ENCODE measurements at places on chromosomes 16 and 17.

DNA sequence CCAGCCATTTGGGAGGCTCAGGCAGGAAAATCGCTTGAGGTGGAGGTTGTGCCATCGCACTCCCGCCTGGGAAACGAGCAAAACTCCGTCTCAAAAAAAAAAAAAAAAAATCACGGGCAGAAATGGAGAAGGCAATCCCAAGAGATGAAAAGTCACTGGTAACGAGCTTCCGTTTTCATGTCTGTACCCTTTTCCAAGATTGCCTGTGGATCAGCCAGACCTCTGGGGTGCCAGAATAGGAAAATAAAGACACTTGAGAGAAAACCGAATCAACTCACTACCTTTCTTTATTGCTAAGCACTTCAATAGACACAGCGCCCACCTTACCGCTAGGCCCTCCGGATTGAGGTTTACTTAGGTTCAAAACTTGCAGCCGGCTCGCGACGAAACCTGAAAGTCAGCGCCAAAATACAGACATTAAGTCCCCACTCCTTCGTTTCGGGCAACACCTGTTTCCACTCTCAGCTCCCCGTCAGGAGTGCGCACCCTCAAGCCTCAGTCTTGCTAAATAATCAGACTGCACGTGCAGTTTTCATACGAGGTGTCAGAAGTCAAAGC, 970 bp upstream of the TRAF7 start:
- DNase-seq: no peak

DNA sequence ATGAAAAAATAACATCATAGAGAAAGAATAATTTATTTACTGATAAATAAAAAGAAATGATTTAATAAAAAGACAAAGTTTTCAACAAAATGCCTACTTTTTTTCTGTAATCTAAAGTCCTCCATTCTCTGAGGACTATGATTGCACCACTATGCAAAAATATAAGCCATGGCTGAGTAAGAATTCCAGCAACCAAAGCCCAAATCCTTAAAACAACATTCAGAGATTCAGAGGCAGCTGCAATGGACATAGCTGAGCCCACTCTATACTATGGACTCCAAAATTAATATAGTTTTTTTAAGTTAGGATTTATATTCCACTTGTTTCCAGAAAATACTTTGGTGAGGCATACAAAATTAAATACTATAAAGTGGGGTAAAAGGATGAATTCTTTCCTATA, 169.5 kb upstream of the C17orf78 start:
- no peak for DNase-seq

GRCh38 chr17:36599546-36600250, 1.7 kb upstream of the MRM1 start:
- no peak for DNase-seq

- no peak for DNase-seq
Observed at GRCh38 chr17:47942096-47942510, 732 bp downstream of the PNPO start.

DNA sequence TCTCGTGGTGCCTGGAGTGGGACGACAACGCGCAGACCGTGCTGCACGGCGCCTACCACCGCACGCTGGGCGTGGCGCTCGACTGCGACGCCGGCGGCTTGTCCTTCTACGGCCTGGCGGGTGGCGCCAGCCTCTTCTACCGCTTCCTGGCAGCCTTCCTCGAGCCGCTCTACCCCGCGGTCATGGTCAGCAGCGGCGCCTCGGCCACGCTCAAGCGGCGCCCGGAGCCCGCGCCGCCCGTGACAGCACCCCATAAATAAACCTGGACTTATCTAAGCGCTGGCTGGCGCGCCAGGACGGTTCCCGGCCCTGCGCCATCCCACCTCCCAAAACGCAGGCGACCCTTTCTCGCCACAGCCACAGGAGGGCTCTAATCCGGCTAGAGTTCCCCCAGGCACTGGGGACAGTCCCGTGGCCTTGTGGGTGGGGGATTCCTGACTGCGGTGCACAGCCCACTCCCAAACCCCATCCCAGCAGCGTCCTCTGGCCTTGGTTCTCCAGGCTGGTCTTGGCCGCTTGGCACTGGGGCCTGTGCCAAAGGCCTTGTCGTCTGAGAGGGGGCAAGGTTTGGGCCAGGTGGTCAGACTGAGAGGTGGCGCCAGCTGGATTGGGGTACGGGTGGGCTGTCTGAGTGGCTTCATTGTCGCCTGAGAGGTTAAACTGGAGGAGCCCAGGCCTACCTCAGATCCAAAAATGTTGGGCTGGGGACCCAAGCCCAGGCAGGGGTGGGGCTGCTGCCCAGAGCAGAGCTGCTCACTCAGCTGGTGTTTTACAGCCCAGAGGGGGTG, 10.1 kb upstream of the SLC16A5 start:
- DNase-seq: no peak

- no peak for DNase-seq
Observed at GRCh38 chr17:9086577-9086976, 65.3 kb downstream of the NTN1 start.

- no peak for DNase-seq
Observed at GRCh38 chr17:74027444-74027843, 176.0 kb upstream of the RPL38 start.

- DNase-seq: no peak
Observed at GRCh38 chr17:50758989-50759544, 8.3 kb downstream of the ANKRD40CL start.

GRCh38 chr16:62954144-62955032, 918.1 kb upstream of the CDH8 start:
- peak; percentile 40 for DNase-seq

DNA sequence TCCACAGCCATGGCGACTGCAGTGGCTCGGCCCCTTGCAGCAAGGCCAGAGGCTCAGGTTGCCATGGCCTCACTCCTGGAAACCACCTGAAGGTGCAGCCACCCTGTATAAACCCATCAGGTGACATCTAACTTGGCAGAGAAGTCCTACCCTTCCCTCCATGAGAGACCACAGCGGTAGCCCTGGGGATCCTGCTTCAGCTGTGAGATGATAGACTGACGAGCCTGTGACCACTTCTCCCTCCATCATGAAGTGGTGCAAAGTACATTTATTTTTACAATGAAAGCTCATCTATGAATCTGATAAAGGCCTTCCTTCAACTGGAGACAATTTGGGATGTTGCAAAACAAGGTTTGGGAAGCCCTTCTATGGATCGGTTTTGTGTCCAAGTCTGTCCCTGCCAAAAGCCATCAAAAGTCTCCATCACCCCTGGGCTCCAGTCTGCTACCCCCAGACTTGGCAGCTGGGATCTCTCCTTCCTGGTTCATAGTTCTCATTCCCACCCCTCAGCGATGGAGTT, 1.8 kb downstream of the ZACN start:
- no peak for DNase-seq

DNA sequence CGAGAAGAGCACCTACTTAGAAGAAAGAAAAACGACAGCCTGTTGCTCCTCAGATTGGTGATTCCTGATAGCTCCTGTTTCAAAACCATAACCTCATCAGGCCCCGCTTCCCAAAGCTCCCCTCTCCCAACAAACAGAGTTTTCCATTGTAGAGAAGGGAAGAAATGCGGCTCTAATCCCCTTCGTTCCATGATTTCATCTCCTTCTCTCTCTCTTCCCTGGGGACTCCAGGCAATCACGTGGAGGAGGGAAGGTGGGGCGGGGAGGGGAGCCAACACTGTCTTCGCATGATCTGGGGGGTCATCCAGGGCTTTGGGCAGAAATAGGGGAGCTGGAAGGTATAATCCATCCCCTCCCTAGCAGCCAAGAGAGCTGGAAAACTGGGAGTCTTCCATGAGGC, 43.4 kb downstream of the MEOX1 start:
- no peak for DNase-seq

- no peak for DNase-seq
Observed at GRCh38 chr17:67753026-67753425, 35.3 kb downstream of the NOL11 start.

DNA sequence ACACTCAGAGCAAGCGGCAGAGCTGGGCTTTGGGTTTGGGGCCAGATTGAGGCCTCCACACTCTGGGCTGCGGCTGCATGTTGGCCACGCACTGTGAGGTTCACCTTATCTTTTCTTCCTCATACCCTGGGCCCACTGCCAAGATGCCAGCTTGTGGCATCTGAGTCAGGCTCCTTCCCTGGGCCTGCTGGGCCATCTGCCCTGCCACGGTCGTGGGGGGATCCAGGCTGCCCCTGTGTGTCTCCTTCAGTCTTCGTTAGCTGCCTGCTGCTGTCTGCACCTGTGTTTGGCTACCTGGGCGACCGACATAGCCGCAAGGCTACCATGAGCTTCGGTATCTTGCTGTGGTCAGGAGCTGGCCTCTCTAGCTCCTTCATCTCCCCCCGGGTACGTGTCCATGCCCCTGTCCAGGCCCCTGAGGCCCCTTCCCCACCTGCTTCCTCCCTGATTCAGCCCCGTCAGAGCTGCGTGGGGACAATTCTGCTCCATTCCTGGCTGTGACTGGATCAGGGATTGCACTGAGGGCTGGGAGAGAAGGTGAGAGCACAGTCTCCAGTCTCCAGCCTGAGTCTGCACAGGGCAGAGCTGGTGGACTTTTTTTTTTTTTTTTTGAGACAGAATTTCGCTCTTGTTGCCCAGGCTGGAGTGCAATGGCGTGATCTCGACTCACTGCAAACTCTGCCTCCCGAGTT, 11.2 kb downstream of the SPNS3 start:
- DNase-seq: no peak

- DNase-seq: peak; percentile 37
Observed at GRCh38 chr17:41959336-41960095, 7.1 kb upstream of the CNP start.

DNA sequence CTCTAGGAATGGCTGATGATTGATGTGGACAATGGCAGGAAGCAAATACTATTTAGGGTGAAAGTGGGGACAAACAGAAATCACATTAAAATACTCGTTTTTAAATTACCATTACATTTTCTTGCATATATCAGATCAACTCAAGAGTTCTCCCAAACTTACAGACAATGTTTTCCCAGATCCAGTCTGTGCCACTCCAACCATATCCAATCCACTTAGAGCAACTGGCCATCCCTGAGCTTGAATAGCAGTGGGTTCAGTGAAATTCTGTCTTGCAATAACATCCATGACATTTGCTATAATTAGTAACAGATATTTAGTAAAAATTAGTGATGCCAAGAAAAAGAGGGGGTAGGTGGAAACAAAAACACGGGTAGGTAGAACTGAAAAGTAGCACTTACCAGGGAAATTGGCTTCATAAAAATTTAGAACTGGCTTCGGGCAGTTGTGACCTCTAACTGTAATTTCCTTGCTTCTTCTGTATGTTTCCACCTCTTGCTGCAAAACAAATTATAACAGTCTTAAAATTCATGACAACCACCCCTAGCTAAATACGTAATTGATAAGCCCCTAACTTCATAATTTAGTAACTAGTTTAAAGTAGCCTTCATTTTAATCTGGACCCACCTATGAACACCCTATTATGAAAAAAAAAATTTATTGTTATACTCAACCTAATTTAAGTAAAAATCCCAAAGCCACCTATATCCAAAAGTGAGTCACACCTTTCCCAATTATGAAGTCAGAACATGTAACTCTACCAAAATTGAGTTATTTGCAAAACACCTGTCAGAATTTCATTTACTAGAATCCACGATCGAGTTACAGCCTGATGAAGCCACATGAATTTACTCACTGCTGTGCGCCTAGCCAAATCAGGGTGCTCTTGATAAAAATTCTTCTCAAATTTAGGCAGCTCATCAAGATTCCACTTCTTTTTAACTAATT, 2.0 kb downstream of the DDX5 start:
- DNase-seq: no peak

- DNase-seq: no peak
Observed at GRCh38 chr16:4556580-4556979, 440 bp downstream of the C16orf96 start.

DNA sequence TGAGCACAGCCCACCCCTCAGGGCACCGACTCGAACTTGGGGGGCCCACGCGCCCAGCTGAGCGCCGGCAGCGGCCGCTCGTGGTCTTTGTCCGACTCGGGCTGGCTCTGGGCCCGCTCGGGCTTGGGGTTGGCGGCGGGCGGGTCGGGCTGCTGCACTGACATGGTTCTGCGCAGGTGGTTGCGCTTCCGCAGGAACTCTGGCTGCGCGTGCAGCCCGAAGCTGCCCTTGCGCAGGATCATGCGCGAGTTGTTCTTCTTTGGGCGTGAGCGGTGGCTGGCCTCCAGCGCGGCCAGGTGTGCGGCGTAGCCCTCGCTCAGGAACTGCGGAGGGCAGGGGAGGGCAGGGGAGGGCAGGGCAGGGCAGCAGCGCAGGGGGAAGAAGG, 11.1 kb downstream of the PIMREG start:
- no peak for DNase-seq

- no peak for DNase-seq
Observed at GRCh38 chr17:44578947-44579346, 21.7 kb downstream of the FZD2 start.

DNA sequence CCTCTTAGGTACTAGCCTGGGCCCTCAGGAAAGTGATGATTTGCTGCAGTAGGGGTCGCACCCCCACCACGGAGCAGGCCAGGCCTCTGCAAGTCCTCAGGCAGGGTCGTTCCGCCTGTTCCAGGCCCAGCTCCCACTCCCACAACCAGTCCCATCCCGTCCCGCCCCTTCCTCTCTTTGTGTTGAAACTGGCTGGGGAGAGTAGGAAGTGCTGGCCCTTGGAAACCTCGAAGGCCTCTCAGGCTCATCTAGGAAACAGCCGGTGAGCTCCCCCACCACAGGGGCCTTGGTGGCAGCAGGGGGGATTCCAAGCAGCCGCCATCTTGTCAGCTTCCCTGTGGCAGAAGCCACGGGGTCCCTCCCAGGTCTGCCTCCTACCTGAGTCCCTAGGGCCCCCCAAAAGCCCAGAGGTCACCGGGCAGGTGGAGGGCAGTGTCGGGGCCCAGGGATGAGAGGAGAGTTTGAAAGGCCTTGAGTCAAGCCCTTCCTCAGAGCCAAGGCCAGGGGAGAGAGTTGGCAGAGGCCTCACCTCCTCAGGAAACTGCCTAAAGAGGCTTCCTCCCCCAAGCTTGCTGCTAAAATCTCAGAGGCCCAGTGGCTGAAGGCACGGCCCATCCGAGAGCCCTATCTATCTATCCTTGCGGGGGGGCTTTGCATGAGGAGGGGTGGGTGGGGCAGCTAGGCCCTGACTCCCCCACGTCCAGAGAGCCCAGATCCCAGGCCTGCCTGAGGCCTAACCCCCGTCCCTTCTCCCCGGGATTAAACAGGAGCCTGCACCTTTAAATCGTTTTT, 22.2 kb downstream of the MMP15 start:
- DNase-seq: no peak

GRCh38 chr16:75216127-75216526, 2.7 kb upstream of the CTRB1 start:
- no peak for DNase-seq

DNA sequence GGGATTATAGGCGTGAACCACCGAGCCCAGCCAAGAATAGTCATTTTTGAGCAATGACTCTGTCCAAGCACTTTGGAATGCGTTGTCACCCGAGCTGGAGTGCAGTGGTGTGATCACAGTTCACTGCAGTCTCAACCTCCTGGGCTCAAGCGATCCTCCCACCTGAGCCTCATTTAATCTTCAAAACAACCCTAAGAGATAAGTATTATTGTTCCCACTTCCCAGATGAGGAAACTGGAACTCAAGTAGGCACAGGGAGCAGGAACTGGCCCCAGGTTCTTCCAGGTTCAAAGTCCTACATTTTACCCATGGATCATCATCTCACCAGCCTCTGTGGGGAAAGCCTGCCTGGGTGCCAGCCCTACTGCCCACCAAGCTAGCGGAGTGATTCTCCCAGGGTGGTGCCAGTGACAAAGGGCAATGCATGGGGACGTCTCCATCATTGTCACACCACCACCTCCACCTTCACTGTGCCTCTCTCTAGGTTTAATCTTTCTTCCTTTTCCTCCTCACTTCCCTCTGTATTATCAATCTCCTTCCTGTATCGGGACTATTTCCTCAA, 11.3 kb upstream of the RNF157 start:
- no peak for DNase-seq
